HT-29 (cell line): ENCODE measurements at places on chromosomes 4 and X.

- DNase-seq = no peak
These were observed 307.8 kb upstream of the DIPK2B start for GRCh38 chrX:45508454-45508853.

GRCh38 chr4:23814996-23815660 lies 74.7 kb downstream of the PPARGC1A start:
- DNase-seq = no peak

DNA sequence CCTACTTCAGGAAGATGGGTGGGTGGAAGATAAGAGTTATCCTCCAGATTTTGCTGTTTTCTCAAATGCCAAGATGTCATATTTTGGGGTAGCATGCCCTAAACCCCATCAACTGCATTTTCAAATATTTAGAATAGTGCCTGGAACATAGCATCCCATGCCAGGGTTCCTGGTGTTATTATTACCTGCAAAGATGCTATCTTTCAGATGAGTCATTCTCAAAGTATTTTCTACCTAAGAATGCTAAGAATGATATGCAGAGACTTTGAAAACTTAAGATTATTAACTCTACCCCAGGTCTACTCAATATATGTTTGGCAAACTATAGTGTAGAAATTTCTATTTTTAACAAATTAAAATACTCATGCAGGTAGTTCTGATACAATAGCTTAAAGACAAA lies 934.3 kb upstream of the SLIT2 start:
- no peak for DNase-seq

DNA sequence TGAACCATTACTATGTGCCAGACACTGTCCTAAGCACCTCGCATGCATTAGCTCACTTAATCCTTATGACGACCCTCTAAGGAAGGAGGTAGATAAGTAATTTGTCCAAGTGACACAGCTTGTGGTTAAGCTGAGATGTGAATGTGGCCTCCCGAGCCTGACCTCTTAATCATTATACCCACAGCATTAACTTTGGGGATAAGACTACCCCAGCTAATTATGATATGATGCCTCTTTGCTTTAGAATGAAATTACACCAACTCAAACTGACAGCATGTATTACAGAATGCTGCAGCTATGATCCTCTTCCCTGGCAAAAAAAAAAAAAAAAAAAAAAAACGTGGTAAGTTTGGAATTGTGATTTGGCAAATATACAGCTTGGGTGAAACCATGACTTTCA lies 53.5 kb downstream of the APBB2 start:
- no peak for DNase-seq

DNA sequence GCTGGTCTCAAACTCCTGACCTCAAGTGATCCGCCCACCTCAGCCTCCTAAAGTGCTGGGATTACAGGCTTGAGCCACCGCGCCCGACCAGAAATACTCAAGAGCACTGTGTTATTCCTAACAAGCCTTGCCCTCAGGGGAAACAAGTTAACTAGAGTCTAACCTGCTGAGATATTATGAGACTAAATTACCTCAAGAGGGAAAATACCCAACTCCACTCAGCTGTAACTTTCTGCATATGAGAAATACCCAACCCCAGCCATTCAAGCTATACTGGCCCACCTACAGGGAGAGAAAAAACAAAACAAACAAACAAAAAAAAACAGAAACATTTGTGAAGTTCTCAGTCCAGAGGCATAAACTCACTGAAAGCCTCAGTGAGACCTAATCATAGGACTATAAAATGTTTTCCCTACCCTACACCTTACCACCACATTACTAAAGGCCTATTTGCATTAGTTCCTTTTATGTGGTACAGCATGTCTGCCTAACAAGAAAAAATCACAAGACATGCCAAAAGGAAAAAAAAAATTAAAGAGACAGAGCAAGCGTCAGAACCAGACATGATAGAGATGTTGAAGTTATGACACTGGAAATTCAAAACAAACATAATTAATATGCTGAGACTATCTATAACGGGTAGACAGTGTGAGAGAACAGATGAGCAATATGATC lies 876.0 kb downstream of the FSTL5 start:
- no peak for DNase-seq
